ENCODE measurements at places on chromosomes 16 and 17.

DNA sequence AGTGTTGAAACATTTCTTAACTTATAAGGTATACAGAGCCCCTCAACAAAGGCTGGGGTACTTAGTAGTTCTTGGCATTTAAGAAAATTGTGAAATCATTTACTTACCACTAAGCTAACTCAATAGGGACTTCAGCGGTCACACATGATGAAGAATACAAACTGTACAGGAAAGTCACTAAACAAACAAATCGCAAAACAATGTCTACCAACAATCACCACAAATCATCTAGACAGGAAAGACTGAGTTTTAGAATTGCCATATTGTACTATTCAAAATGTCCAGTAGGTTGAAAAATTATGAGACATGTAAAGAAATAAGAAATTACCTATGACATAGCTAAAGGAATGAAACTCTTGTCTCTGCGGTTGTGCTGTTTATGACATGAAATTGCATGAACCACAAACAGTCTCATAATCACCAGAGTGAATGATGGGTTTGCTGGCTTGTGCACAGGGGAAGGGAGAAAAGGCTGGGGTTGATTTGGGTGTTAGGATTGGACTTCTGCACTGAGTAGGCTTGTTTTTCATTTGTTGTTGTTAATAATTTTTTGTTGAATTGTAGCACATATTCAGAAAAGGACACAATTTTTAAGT lies 441.1 kb upstream of the MON1B start:
- no peak for DNase-seq

GRCh38 chr17:64950871-64951270 lies 31.6 kb upstream of the LRRC37A3 start:
- DNase-seq = no peak

- DNase-seq = no peak
Measured at GRCh38 chr16:82700541-82701235, 73.9 kb downstream of the CDH13 start.

GRCh38 chr16:83599789-83600462 lies 207.9 kb upstream of the HSBP1 start:
- no peak for DNase-seq

DNA sequence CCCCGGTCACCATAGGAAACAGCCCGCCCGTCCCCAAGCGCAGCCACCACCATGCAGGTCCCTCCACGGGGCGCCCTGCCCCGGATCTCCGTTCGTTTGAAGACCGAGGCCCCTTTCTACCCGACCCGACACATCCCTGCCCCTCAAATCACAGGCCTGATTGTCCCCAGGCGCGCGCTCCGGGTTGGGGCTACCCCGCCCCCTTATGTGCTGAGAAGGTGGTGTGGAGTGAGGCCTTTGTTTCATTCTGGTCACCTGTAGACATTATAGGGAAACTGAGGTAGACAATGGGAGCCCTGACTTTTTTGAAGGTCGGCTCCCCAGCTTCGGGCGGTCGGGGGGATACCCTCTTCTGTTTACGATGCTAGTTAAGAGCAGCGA lies 763 bp upstream of the ACTG1 start:
- peak; percentile 68 for DNase-seq

GRCh38 chr16:67346341-67346740 lies 19.7 kb downstream of the LRRC36 start:
- DNase-seq = no peak

- DNase-seq = no peak
Measured at GRCh38 chr16:8005096-8005860, 585.0 kb downstream of the TMEM114 start.

DNA sequence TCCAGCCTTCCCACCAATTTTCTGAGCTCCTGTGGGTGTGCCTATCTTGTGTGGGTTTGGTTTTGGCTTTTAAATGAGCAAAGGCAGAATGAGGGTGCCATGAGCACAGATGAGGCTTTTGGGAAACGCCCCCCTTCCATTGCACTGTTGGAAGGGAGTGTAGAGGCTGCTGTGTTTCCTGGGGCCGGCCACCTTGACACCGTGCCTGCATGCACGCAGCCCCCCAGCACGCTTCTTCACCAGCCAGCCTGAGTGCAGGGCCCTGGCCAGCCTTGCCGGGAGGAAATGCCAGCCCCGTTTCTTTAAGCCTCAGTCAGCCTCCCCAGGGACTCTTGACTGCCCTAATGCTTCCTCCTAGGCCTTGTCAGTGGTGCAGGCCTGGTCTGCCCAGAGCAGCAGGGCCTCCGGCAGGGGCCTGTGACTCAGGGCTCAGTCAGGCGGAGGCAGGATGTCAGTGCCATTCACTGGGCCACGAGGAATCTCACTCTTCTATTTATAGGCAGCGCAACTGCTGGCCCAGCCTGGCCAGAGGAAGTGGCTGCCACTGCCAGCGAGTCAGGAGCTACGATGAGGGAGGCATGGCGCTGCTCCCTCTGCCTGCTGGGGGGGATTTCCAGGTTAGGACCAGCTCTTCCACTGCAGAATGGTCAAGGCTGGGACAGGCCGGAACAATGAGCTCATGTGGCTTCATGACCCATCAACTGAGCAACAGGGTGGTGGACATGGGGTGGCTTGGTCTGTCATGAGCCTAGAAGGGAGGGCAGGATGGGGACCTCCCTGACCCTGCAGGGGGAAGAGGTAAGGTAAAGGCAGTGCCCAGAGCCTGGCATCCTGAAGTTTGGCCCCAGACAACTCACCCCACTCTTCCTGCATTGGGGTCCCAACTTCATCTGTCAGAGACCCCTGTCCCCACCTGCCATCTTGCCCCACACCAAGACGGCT lies 205.2 kb downstream of the RAB11FIP4 start:
- peak; percentile 8 for DNase-seq

Data from stimulated activated CD4-positive, alpha-beta T cell treated with anti-CD3 and anti-CD28 coated beads, Interleukin-2, amount 100 ng/mL, for 24 hours (primary cell).